Uterine smooth muscle cell (primary cell): ENCODE measurements at places on chromosomes 16 and 17. TPM values are rescaled to one million over a fixed set of nuclear protein-coding genes. Genes with fewer than 3 reads are reported as not detected.

HCRT gene
- not detected in 2 replicates for total RNA-seq

CCDC200 gene
- not detected in 2 replicates for total RNA-seq

TSNAXIP1 gene
- total RNA-seq: 0.50 and 0.89 TPM in 2 replicates

GPR139 gene
- not detected in 2 replicates for total RNA-seq

CRYBA1 gene
- total RNA-seq: not detected in 2 replicates

CD300H gene
- total RNA-seq: not detected in 2 replicates

CEP112 gene
- 9.2 and 11.1 TPM in 2 replicates for total RNA-seq
